ENCODE measurements at places on chromosomes 3 and 15. TPM values are rescaled to one million over a fixed set of nuclear protein-coding genes. Genes with fewer than 3 reads are reported as not detected.

PTPRG gene
- total RNA-seq: 47.7 TPM

DNA sequence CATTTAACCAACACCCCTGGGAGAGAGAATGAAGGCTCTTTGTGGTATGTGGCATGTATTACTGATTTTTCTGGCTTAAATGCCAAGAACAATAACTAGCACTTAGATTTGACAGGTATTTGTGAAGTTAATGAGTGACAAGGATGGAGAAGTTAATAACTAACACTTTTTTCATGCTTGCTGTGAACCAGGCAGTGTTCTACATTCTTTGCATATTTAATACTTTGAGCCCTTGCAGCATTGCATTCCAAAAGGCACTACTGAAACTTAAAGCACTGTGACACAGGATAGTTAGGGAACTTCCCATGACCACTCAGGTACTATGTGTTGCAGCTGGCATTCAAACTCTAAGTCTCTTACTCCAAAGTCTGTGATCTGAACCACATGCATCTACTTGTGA, 650.6 kb downstream of the ZPLD1 start:
- no peak for DNase-seq

DNA sequence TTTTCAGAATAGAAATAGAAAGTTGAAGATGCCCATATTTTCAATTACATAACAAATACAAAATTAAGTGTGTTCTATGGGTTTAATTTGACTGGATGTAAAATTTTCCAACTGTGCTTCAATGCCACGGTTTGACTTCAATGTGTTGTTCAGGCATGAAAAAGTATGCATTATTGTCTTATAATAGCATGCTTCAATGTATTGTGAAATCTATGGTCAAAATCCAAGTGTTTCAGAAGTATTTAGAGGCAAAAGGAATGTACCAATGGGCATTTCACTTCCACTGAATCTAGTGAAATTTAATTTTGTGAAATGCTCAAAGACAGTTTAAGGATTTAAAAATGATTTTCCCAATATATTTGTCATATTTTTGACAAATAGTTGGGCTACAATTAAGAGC, 16.0 kb downstream of the NEK10 start:
- no peak for DNase-seq

- DNase-seq: no peak
Measured at GRCh38 chr3:171260899-171261298, 199.3 kb downstream of the TNIK start.

LRRC31 gene
- total RNA-seq: 15.6 TPM

DNA sequence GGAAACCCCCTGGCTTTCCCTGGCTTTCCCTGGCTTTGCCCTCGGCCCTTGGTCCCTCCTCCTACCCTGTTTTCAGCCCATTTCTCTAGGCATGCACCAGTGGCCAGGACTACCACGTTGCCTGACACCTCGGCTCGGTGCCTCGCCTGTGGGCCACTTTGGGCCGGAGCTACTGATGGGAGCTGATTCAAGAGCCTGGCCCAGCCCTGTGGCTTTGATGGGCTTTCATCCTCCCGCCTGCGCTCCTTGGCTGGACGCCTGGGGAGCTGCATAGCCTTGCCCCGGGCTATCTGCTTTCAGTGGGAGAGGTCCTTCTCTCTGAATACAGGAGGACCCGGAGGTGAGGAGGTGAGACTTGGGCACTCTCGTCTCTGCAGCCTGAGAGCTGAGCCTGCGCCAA, 192.7 kb upstream of the HES1 start:
- no peak for DNase-seq

- no peak for DNase-seq
Measured at GRCh38 chr15:37880835-37881153, 53.6 kb upstream of the TMCO5A start.

Data from Peyer's patch (tissue), 4 donors.